A172 (cell line): ENCODE measurements at places on chromosomes 12 and 14. TPM values are rescaled to one million over a fixed set of nuclear protein-coding genes. Genes with fewer than 3 reads are reported as not detected.
A peak's percentile ranks its signal among the peaks of the same experiment; 100 is the strongest.

DNA sequence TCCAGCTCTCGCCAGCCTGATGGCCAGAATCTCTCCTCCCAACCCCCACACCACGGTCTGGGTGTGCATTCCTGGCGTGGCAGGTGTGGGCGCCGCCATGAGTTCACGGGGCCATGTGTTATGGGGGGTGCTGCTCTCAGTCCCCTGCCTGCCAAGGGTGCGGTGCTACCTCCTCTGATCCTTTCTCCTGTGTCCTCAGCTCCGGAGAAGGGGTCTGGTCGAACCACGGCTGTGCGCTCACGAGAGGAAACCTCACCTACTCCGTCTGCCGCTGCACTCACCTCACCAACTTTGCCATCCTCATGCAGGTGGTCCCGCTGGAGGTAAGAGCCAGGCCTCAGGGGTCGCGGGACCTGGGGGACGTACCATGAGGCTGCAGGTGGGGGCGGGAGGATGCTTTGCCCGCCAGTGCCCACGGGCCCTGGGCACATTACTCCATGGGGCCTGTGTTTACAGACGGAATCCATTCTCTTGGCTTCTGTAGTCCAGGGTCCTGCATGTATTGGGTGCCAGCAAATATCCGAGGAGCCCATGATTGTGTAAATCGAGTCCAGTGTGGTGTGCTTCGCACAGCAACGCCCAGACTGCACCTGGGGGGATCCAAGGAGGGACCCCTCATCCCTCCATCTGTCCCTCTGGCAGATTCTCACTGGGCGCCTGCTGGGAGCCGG is 130.8 kb downstream of the ADGRD1 start:
- DNase-seq: no peak

- peak; percentile 51 for DNase-seq
Measured at GRCh38 chr12:130761537-130762318, 45.6 kb upstream of the RIMBP2 start.

- no peak for DNase-seq
Measured at GRCh38 chr12:122990561-122990960, 10.1 kb downstream of the ARL6IP4 start.

DNA sequence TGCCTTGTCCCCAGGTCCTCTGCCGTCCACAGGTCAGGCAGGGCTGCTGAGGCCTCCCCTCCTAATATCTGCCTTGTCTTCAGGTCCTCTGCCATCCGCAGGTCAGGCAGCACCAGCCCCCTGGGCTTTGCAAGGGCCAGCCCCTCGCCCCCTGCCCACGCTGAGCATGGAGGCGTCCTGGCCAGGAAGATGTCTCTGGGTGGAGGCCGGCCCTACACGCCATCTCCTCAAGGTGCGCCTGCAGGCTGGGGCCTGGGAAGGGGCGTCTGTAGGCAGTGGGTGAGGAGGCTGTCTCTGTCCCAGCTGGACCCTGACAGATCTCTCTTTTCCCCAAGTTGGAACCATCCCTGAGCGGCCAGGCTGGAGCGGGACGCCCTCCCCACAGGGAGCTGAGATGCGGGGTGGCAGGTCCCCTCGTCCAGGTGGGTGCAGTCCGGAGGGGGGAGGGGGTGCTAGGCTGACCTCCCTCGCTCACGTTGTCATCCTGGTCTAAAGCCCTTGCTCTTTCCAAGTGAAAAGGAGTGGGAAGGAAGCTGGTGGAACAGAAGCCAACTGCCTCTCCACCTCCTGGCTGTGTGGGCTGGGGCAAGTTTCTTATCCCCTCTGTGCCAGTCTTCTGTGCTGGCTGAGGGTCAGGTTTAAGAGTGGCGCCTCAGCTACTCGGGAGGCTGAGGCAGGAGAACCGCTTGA is 13.9 kb upstream of the PUS1 start:
- no peak for DNase-seq

GRCh38 chr12:11310336-11310735 is at the start of gene PRB4:
TSS of gene PRB4 (minus strand) at chr12:11310436. CDS start at chr12:11310398, 38 bp downstream.
- no peak for DNase-seq

DNA sequence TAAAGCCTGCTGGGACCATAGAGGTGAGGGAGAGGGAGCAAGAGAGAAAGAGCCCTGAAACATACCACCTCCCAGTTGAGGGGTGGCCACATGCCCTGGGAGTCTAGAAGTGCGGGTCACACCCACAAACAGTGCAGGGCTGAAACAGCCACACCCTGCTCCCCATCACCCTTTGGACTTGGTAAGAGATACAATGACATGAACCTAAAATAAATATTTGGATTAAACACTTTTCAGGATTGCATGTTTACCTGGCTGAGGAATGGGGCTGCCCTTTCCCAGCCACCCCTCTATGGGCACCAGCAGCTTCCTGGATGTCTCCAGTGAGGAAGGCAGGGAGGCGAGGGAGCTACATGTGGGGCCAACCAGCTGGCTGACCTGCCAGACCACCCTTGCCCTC is 39.0 kb upstream of the TC2N start:
- no peak for DNase-seq

GRCh38 chr14:88129306-88130056 is 124.5 kb downstream of the GPR65 start:
- peak; percentile 23 for DNase-seq

DNA sequence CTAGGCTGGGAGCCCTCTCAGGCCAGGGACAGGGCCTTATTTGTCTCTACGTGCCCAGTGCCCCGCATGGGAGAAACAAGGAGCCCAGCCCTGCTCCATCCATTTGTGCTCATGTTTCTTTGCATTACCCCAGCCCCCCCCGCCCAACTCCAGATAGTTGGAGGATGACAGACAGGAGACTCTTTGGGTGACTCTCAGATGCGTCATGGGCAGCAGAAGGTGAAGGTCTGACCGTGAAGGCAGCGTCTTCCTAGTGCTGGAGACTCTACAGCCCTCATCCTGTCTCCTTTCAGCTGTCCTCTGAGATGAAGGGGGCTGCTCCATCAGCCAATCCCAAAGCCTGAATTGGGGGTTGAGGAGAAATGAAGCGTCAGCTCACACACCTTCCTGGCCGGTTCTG is 283 bp upstream of the PSMB11 start:
- no peak for DNase-seq

DNA sequence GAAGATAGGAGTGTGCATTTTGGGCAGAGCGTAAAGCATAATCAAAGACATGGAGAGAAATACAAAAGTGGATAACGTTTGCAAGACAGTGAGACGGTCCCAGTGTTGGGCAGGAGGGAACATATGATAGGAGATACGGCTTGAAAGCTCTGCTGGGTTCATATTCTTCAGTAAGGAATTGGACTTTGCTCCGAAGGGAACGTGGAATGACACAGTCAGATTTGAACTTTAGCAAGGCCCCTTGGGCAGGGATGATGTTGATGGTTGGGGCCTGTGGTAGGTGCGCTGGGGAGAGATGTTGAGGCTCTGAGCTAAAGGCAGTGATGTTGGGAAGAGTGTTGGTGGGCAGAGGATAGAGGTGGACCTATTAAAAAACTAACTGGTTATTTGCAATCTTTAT is 143.5 kb upstream of the TBX3 start:
- DNase-seq: no peak

GRCh38 chr14:78143489-78144145 is 26.6 kb upstream of the NRXN3 start:
- DNase-seq: peak; percentile 60

DNA sequence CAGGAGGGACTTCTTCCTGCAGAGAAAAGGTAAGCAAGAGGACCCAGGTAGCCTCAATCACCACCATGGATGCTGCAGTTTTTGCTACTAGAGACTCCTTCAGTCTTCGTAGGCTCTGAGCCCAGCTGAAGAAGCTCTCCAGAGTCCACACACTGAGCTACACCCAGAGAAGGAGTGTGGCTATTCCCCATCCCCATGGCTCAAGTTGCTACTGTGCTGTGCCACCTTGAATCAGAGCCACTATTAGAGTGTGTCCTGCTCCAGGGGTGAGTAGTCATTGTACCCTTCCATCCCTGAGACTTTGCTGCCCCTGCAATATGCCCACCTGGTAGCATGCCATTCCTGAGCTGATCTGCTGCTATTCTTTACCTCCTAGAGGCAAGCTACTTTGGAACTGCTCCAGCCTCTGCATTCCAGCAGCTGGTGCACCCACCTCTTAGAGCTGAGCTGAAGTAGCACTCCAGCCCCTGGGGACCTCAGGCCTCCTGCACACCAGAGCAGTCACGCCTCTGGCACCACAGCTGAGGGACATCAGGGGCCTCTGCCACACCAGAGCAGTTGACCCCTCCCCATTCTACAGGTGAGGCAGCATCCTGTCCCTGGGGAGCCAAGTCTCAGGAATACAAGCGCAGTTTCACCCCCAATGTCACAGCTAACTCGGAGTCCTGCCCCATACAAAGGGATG is 213.0 kb downstream of the TRHDE start:
- DNase-seq: no peak

GRCh38 chr14:21748869-21749303 is 75.3 kb upstream of the OR4E1 start:
- DNase-seq: peak; percentile 19

DNA sequence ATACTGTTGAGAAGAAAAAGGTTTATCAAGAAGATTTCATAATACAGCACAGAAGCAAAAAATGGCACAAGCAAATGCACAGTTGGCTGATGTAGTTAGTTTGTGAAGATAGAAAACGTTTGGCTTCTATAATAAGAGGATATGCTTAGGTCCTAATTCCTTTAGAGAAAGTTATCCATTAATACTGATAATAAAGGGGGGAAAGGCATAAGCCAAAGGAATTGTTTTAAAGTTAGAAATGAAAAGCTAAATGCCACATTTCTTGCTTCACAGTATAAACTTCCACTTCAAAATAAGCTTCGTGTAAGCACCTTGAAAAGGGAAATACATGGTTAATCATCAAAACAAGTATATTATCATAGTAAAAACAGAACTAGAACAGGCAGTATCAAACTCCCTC is 12.4 kb downstream of the LMO3 start:
- no peak for DNase-seq

- peak; percentile 30 for DNase-seq
Measured at GRCh38 chr12:112798048-112798760, 6.7 kb downstream of the RPH3A start.

DNA sequence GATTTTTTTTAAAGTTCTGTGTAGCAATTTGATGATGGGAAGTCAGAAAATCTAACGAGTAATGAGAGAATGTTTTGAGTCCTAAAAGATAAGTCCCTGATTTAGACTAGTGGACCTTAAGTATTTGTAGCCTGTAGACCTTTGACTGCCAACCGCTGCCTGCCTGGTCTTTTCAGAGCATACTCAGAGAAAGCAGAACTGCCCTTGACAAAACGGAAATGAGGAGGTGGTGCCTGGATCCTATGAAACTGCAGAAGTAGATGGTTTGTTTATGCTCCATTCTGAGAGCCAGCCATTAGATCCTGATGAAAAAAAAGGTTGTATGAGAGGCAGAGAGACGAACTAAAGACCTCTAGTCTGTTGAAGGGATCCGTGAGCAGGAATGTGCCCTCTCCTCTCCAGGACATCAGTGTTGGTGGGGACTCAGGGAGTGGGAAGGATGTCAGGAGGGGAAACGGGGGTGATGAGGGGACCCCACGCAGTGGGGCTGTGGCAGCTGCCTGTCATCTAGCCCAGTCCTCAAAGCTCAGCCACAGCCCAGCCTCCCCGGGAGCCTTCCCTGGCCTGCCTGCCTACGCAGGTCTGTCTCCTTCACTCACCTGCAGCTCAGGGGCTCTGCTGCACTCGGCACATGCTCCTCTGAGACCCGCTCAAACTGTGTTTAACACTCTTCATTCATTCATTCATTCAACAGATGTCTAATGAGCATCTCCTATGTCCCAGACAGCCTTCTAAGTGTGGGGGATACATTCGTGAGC is 447.5 kb downstream of the AACS start:
- no peak for DNase-seq

DNA sequence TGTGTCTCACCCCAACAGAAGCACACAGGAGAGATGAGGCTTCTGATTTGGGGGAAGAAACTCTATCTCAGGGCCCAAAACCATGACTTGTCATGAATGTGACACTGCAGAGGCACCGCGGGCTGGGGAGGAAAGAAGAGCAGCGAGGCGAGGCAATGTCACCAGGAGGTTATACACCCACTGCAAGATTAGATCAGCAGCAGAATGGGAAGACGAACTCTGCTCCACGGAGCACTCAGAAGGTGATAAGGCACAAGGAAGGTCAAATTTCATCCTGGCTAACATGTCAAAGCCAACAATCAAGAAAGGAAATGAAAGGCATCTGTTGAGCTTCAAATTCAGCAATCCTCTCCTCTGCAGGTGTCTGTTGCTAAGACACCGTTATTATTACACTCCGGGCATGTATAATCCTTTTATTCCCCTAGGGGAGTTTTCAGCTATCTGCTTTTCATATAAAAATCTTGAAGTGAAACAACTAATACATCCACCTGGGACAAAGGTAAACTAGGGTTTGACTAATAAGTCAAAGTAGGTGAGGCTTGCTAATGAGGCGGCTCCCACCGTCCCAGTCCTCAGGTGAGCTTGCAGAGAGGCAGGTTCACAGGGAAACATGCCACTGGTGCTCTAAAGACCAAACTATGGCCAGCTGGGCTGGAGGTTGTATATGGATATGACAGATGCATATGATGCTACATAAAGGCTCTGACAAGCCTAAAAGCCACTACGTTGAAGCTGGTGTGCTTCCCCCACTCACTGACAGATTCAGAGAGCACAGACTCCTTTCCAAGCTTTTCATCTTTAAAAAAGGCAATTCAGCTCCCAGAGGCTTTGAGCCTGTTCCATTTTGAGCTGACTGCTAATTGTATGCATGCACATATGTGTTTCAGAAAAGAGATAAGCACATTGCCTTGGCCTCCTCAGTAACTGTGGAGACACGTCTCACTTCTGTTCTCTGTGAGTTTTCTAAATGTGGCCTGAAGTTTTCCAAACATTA is 221.2 kb downstream of the NELL2 start:
- no peak for DNase-seq

- DNase-seq: peak; percentile 81
Measured at GRCh38 chr14:51616724-51617409, 34.8 kb upstream of the FRMD6 start.

- DNase-seq: no peak
Measured at GRCh38 chr14:22420598-22421186, 168.3 kb downstream of the DAD1 start.

GRCh38 chr14:76293923-76294322 is 82.0 kb upstream of the ESRRB start:
- no peak for DNase-seq

GRCh38 chr14:63268771-63269170 is 50.0 kb downstream of the GPHB5 start:
- DNase-seq: no peak

- DNase-seq: no peak
Measured at GRCh38 chr12:104632724-104633201, 176.0 kb downstream of the CHST11 start.

SINHCAF gene
- 66.4 and 92.8 TPM in 2 replicates for total RNA-seq

RNFT2 gene
- 10.9 and 23.0 TPM in 2 replicates for total RNA-seq

SELPLG gene
- 1.2 and 2.4 TPM in 2 replicates for total RNA-seq

SERPINA12 gene
- not detected in 2 replicates for total RNA-seq

CLBA1 gene
- total RNA-seq: 9.9 and 11.1 TPM in 2 replicates

APOF gene
- total RNA-seq: not detected in 2 replicates

LRTM2 gene
- total RNA-seq: not detected in 2 replicates

C3AR1 gene
- 0.10 and 0.12 TPM in 2 replicates for total RNA-seq

EXOC3L4 gene
- total RNA-seq: 3.7 and 8.2 TPM in 2 replicates

FGF6 gene
- total RNA-seq: not detected in 2 replicates

KRT1 gene
- not detected in 2 replicates for total RNA-seq

FGD6 gene
- total RNA-seq: 12.3 and 12.4 TPM in 2 replicates

NPFF gene
- not detected in 2 replicates for total RNA-seq

RTL1 gene
- total RNA-seq: 0.16 TPM in 1 of 2 replicates, not detected in the other

MYH6 gene
- not detected in 2 replicates for total RNA-seq

PCK2 gene
- total RNA-seq: 2.0 and 4.4 TPM in 2 replicates
